Esophagus squamous epithelium (tissue), 5 donors: ENCODE measurements at places on chromosomes 7 and 10.

DNA sequence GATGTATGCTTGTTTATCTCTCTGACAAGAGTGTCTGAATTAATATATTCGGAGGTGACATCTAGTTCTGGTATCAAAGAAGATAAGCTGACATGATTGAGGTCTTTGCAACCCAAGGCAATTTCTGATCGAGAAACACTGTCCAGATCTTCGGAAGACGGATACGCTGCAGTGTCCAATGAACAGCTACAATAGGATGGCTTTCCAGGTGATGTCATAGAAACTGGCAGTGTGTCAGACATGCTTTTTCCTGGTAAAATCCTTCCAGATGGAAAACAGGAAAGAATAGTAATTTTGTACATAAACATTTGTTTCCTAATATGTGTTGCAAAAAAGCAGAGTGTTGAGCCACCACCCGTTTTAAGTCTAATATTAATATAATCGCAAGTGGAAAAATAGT is 33.4 kb downstream of the VWDE start:
- DNase-seq: no peak

- DNase-seq: no peak
Measured at GRCh38 chr10:126651467-126651866, 19.0 kb downstream of the C10orf90 start.

DNA sequence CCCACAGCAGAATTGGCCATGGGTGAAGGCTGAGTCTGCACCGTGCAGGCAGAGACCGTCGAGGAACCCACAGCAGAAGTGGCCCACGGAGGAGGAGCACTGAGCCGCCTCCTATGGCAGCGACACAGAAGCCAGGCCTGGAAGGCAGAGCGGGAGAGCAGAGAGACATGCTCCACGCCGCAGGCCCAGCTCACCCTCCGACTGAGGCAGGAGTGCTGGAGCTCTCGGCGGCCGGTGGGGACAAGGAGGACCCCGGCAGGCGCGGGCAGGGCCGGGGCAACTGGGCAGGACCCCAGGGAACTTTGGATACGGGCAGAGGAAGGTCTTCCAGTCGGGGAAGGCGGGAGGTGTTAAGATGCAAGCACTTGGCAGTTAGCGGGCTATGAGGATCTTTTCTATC is 420.4 kb downstream of the DNAJB6 start:
- DNase-seq: no peak

DNA sequence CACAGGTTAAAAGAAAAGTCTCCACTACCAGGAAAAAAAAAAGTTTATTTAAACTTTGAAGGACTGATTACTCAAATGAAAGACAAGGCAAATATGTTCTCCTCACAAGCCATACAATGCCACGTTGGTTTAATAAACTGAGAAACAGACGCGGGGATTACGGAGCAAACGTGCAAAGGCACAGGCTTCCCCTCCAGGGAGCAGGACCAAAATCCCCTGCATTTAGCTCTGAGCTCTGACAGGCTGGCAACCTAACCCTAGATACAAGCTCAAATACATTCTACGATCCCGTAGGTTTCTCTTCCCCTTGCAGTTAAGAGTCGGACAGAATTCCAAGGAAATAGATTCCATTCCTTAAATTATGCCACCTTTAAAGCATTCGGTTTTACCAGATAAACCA is 7.7 kb upstream of the GRB10 start:
- no peak for DNase-seq

GRCh38 chr7:107933386-107934013 is 42.5 kb downstream of the DLD start:
- no peak for DNase-seq

- DNase-seq: no peak
Measured at GRCh38 chr7:136492366-136492765, 376.1 kb upstream of the CHRM2 start.

DNA sequence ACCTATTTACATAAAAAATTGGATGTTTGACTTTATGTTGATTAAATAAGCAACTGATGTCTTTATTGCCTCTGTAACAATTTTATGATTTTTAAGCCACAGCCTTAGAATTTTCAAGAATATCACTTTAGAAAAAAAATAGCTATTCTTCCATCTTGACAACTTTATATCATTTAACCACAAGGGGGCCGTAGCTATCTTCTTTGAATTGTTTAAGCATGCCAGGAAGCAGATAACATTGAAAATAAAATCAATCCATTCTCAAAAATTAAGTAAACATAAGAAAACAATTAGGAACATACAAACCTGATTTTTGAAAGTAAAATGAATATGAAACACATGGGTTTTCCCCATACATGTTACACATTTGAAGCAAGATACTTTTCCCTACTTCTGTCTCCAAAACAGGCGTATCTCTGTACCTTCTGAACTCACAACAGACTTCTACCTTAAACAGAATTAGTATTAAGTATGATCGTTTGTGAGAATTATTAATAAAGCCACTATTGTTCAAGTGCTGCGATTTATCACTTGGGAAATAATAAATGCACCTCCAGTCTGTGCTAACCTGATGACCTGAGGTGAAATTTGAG is 209.0 kb downstream of the CACNA2D1 start:
- no peak for DNase-seq

DNA sequence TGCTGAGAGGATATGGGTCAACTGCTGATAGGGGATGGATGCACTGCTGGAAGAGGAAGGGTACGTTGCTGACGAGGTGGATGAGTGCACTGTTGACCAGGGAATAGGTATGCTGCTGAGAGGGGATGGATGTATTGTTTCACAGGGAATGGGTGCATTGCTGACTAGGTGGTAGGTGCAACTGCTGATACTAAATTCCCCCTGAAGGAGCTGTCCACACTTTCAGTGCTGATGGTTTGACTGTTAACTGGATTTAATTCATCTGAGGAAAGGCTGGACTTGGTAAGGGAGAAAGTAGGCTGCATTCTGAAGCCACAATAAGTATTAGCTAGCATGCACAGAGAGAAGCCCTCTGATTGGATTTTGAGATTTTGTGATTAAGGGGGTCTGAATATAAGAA is 1196.8 kb upstream of the PHF14 start:
- no peak for DNase-seq

DNA sequence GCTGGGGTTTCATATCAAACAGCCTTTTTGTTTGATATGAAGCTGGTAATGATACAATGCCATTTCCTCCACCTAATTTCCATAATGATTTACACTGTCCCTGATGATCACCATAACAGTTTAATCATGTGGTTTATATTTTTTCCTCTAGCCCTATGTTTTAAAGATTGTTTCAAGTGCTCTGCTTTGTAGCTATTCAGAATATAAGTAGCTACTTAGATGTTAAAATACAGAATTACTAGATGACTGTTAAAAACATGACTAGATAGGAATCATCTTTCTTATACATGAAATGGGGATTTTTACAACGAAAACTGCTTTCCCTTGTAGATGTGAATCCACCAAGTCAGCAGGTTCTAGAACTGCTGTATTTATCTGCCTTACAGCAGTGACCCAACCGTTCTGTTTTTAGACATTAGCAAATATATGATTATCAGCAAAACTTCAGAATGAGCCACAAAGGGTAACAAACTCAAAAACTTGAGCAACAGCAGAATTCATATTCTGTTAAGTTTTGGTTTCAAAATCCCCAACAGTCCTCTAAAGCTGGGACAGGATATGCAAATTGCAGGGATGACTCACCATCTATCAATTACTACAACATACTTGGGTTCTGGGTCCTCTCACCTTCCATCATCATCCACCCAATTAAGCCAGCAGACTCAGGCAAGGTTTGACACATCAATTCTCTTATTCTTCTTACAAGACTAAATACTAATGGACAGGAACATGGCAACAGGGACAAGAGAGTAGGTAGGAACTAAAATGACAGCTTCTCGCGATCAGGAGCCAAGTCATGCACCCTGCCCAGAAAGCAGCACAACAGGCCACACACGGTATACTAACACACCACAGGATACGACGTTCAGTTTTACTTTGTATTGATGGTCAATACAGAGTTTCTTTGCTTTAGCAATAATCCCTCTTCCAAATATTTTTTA is 83.9 kb downstream of the PIP4K2A start:
- no peak for DNase-seq

DNA sequence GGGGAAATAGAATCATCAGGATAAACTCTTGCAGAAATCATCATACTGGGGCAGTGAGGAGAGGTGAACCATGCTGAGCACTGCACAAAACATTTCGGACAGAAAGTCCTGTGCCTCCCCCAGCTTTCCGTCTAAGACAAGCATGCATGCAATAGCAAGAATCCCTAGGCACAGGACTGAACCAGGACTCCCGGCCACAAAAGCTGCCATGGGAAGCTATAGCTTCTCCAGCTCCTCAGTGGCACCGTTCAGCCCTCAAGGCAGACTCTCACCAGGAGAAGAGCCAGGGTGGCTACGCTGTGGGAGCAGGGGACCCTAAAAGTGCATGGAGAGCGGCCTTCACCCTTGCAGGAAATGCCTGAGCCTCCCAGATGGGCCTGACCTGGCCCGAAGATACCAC is 70.8 kb downstream of the ASB13 start:
- no peak for DNase-seq

GRCh38 chr7:150408393-150409299 is 29.5 kb downstream of the ZNF775 start:
- DNase-seq: no peak

DNA sequence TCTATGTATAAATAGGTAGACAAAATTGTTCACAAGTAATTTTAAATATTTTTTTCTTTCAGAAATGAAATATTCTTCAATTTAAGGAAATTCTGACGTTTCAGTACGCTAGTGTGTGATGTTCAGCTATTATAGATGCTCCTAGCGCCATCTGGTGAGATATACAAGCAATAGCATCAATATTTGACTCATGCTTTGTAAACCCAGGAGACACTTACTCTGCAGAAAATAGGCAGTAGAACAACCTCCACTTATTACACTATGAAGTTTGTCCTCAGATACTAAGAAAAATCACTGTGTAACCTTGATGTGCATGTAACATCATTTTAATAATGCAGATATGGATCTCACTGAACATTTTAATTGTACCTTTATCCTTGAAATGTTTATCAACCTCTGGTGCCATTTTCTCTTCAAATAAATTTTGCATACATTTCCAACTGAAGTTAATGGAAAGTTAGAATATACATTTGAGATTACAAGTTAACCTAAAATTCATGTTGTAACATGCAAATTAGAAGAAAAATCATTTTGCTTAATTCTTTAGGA is 151.5 kb upstream of the FAM3C start:
- DNase-seq: no peak

DNA sequence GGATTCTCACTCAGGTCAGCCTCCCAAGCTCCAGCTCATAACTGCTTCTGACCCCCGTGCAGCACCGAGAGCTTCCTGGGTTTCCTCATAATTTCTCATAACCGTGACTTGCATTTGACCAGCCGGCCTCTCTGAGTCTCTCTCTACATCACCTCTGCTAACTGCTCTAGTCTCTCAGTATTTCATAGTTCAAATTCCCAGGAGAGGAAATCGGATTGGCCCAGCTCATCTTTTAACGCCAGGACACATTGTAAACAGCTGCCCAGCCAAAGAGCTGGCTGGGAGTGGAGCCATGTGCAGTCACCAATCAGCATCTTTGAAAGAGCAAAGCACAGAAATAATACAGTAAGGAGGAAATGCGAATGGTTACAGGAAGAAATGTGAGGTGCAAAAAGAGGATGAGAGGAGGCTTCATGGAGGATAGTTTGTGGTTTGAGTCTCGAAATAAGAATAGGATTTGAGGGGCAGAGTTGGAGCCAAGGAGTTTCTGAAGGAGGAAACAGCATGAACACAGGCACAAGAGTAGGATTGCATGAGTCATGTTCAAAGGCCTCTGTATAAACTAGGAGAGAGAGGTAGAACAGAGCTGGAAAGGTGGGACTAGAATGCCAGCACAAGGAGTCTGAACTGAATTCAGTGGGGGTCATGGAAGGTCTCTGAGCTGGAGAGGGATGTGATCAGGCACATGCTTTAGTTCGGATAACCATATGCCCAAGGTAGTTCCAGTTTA is 15.2 kb upstream of the LBX1 start:
- DNase-seq: no peak

DNA sequence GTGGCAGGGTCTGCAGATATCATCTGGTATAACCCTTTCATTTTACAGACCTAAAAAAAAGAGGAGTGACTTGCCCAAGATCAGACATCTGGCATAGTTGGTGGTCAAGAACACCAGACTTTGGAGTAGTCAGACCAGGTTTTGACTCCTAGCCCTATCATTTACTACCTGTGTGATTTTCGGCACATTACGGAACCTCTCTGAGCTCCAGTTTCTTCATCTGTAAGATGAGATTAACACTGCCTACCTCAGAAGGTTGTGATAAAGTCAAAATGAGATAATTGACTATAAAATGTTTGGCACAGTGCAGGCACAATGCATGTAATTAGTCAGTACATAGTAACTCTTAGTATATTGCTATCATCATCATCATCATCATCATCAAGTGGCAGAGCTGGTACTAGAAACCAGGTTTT is 1.2 kb downstream of the STRIP2 start:
- DNase-seq: no peak

- no peak for DNase-seq
Measured at GRCh38 chr7:32335107-32335506, 155.1 kb downstream of the LSM5 start.

DNA sequence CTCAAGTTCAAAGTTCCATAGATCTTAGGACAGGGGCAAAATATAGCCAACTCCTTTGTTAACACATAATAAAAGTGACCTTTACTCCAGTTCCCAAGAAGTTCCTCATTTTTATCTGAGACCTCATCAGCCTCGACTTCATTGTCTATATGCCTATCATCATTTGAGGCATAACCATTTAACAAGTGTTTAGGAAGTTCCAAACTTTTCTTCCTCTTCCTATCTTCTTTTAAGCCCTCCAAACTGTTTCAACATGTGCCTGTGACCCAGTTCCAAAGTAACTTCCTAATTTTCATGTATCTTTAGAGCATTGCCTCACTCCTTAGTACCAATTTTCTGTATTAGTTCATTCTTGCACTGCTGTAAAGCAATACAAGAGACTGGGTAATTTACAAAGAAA is 569.1 kb downstream of the ANKRD7 start:
- DNase-seq: no peak

GRCh38 chr10:103278862-103279298 is 1.9 kb downstream of the INA start:
- DNase-seq: no peak

DNA sequence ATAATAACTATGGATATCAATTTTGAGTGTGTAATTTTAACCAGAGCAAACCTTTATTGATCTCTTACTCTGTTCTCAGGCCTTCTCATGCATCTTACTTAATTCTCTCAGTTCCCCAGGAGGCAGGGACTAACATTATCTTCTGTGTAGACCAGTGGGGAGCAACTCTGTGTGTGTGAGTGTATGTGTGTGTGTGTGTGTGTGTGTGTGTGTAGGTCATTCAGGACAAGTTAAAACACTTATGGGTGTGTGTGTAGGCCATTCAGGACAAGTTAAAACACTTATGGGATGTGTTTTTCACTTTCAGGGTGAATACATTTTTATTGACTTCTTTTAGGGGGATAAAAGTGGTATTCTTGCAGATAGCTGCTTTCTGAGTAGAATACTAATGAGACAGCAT is 145.0 kb downstream of the ADAM12 start:
- no peak for DNase-seq

GRCh38 chr7:157841773-157842370 is 505.1 kb downstream of the DNAJB6 start:
- no peak for DNase-seq
